ENCODE measurements at places on chromosomes 13 and 19. TPM values are rescaled to one million over a fixed set of nuclear protein-coding genes. Genes with fewer than 3 reads are reported as not detected.

The TINCR gene
- polyA plus RNA-seq = 5.1 TPM

The MIA gene
- 19.8 TPM for polyA plus RNA-seq

The TMEM145 gene
- polyA plus RNA-seq = 97.1 TPM

The TPTE2 gene
- polyA plus RNA-seq = 0.51 TPM
